ENCODE measurements at places on chromosomes 7 and 10.

GRCh38 chr10:59376846-59377245, 14.5 kb upstream of the FAM13C start:
- no peak for DNase-seq

GRCh38 chr10:71319800-71320392, 837 bp downstream of the SLC29A3 start:
- no peak for DNase-seq

DNA sequence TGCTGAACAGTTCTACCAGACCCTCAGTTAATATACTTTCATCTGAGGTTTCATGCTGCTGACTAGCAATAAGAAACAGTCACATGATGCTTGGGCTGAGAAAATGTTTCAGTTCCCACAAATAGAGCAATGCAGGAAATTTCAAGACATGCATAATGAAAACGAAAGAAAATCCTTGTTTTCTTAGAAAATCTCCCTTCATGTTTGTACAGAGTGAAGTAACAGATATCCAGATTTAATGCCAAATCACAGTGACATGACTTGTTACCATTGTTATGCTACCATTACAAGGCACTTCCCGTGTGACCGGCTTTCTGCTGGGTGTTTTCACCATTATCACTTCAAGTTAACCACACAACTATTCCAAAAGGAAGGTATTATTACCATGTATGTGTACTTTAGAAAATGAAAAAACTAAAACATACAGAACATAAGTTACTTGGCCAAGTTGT, 121.7 kb downstream of the DOCK4 start:
- no peak for DNase-seq

- no peak for DNase-seq
Observed at GRCh38 chr7:100900978-100901377, 5.3 kb upstream of the ACHE start.

DNA sequence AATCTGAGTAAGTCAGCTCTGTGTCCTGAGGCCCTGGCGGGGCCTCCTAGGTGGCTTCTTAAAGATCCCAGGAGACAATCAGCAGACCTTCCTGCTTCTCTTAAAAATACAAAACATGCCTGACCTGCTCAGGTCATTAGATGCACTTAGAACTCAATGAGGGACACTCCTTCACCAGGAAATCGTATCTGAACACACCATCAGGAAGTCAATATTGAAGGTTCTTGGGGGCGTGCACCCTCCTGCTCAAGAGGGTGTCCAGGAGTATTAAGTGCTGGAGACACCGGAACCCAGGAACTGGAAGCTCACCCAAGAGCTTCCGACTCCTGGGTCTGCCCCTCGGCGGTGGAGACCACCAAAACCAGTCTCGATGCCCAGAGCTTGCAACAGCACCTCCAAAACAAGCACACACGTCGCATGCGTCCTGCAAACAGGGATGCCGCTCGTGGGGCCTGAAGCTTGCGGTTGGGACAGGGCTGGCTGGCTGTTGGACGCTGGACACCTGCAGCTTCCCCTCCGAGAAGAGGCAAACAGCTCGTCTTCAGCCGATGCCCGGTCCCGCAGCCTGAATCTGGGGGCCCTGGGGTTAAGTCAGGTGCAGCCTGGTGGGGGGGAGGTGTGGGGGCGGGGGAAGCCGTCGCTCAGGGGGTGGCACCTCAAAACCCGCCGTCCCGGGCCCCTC, 803 bp downstream of the RAPGEF5 start:
- no peak for DNase-seq

DNA sequence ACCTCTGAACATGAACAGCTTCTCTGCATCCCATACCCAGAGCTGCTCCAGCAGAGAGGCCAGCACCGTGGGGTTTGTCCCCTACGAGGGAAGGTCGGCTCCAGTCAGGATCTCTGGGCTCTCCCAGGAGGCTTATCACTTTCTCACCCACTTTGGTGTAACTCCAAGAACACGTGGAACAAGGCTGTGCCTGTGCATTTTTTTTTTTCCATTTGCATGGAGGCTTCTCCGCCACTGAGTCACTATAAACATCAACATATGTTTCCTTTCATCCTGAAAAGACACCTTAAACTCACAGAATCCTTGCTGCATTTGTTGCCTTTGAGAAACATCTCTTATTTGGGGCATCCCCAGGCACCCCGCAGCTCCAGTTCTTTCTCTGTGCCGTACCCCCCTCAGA, 29.4 kb upstream of the ECHDC3 start:
- DNase-seq = no peak
